Frontal cortex (tissue), 4 donors: ENCODE measurements at places on chromosomes 5 and 9. TPM values are rescaled to one million over a fixed set of nuclear protein-coding genes. Genes with fewer than 3 reads are reported as not detected.

Gene NTMT1
- 11.4 TPM for total RNA-seq

Gene PRSS3
- 1.2 TPM for total RNA-seq

Gene LOX
- 3.3 TPM for total RNA-seq

Gene GABRA1
- total RNA-seq, result 29.8 TPM

GRCh38 chr9:7093040-7093439 is 335.3 kb downstream of the KDM4C start:
- DNase-seq, result no peak

- no peak for DNase-seq
Measured at GRCh38 chr5:176733406-176734262, 76.7 kb upstream of the UNC5A start.

DNA sequence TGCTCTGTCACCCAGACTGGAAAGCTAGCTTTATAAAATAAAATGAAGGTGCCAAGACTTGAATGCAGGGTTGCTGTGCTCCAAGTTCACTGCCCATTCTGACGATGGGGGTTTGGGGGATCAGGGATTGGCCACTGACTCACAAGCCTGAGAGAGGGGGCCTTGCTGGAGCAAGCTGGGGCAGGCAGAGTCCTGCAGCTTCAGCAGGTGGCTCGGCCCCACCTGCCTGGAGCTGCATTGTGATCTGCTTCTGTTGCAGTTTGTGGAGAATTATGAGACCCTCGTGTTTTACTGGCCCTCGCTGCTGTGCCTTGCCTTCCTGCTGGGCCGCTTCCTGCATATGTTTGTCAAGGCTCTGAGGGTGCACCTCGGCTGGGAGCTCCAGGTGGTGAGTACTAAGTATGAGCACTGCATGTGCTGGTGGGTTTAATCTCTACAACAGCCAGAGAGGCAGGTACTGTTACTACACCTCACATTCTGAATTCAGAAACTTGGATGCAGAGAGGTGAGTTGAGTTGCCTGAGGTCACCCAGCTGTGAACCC is 31.1 kb upstream of the CCDC180 start:
- no peak for DNase-seq

GRCh38 chr5:74510476-74511075 is 130.0 kb downstream of the ENC1 start:
- DNase-seq, result no peak

- DNase-seq, result no peak
Measured at GRCh38 chr9:18922161-18922885, 110.7 kb downstream of the SAXO1 start.

DNA sequence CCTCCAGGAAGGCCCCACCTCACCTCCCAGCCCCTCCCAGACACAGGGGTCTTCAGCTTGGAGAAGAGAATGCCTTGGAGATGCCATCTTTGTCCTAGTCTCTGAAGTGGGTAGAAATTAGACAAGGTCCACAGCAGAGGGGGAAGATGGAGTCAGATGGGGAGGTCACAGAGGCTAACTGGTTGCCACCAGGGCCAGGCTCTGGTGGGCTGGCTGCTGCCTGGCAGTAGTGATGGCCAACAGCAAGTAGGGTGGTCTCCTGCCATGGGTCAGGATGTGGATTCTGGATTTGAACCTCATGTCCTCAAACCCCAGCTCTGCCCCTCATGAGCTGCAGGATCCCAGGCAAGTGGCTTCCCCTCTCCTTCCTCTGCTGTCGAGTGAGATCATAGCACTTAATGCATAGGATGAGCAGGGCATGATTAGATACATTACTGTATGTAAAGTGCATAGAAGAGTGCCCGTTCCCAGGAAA is 38.7 kb upstream of the NEK6 start:
- no peak for DNase-seq

GRCh38 chr5:142506756-142507155 is 179.1 kb downstream of the FGF1 start:
- no peak for DNase-seq

GRCh38 chr5:40497573-40497972 is 182.1 kb upstream of the PTGER4 start:
- DNase-seq, result no peak

DNA sequence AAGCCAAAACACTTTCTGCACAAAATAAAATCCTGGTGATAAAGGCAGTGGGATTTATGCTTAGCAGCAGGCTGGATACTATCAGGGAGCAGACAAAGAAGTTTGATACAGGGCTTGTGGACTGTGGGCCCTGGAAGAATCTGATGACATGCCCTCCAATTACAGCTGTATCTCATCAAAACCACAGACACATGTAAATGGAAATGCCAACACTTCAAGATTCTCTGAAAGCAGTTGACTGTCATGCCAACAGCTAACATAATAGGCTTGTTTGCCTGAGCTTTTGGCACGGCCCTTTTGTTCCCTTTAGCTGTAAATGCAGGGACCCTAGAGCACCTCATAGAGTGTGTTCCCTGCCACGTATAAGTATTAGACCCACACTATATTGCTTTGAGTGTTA is 114.4 kb downstream of the STK32A start:
- no peak for DNase-seq

DNA sequence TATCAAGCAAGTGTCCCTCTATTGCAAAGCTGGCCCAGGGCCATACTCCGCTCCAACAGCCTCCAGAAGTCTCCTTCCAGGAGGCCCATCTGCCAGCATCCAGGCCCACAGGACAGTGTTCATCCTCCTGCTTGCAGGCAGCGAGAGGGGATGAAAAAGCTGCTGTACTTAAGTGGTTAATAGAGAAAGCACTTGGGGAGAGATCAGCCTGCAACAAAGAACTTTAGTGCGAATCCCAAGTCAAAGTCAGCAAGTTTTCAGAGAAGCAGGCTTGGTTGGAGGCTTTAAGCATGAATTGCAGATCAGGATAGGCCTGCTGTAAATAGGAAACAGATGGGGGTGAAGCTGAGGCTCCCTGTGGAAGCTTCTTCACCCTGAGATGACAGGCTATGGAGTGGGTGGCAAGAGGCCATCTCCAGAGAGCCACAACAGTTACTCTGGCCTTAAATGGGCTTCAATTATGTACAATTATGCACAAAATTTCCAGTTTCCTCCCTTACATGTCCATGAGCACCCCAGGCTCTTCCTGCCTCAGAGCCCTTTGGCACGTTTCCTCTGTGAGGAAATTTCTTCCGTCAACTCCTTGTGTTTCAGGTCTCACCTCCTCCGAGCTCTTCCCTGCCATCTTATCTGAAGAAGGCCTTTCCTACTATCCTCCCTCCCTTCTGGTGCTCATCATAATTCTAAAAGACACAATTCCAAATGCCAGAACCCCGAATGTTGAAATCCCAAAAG is 98.0 kb upstream of the NR3C1 start:
- no peak for DNase-seq

DNA sequence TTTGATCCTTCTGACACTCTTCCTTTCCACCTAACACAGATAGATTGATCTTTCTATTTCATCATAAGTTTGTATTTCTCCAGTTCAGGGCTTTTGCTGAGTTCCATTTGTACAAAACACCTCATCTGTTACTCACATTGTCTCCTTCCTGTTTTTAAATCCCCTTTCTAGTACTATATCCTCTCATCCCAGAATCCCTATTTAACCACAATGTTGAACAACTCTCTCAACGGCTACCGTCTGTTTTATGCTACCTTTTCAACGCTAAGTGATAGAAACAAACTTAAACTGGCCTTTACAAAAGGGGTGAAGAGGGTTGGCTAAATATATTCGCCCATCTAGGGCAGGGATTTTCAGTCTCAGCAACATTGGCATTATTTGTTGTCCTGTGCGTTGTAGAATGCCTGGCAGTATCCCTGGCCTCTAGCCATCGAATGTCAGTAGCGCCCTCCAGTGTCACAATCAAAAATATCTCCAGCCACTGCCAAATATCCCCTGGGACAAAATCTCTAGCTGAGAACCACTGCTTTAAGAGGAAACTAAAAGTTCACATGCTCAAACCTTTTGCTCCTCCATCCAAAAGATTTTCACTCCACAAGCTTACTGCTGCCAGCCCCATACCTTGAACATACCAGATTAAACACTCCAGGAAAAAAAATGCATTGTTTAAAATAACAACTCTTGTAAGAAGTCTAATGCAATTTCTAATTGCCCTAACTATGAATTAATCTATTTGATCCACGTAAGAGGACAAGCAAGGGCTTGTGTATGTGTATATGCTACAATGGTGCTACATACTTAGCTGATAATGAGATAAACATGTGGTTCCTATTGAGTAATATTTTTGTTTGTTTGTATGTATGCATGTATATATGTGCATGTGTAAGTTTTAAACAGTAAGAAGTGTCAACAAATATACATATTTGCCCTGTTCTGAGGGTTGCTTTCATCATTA is 344.0 kb downstream of the PTPRD start:
- DNase-seq, result no peak

GRCh38 chr5:138366632-138367382 is 14.3 kb downstream of the KDM3B start:
- no peak for DNase-seq

- DNase-seq, result no peak
Measured at GRCh38 chr5:17443333-17444130, 54.5 kb upstream of the TAF11L2 start.
